Stimulated activated CD8-positive, alpha-beta memory T cell treated with anti-CD3 and anti-CD28 coated beads, Interleukin-7, amount 100 ng/mL, for 4 hours (primary cell): ENCODE measurements at places on chromosomes 4 and X.

- DNase-seq = no peak
These were observed 329.5 kb downstream of the KCTD8 start for GRCh38 chr4:44118971-44119680.

- DNase-seq = no peak
These were observed 85.7 kb downstream of the TSPAN5 start for GRCh38 chr4:98572697-98573096.

- DNase-seq = no peak
These were observed 40.8 kb downstream of the RHOXF2B start for GRCh38 chrX:120036704-120037103.

- DNase-seq = no peak
These were observed 35.5 kb downstream of the DLG3 start for GRCh38 chrX:70479922-70480659.

DNA sequence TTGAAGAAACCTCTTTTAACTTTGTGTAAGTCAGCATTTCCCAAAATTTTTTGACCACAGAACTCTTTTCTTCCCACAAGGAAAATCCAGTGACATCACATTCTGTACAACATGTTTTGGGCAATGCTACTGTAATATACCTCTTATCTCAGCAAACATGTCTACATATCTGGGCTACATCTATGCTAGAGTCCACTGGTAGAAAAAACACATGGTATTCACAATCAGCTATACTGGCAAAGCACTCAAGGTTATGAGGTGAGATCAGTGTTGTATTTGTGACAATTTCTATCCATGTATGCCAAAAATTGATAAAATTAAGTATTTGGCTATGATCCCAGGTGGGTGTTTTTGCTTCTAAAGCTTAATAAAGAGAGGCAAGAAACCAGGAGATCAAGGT, 98.0 kb downstream of the ATP11C start:
- DNase-seq = no peak

DNA sequence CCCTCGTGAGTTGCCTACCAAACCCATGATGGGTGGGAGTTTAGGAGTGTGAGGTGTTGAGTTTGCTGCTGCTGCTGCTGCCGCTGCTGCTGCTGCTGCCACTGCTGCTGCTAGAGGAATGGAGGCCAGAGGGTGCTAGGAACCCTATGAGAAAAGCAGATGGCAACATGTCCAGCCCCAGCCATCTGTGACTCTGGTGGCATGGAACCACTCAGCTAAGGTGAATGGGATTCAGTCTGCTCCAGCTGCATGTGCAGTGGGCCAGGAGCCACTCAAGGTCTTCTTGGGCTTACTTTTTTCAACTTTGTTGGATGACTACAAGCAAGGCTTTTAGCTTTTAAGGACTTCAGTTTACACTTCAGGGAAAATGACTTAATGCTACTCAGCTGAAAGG, 103.8 kb downstream of the RTL5 start:
- no peak for DNase-seq

DNA sequence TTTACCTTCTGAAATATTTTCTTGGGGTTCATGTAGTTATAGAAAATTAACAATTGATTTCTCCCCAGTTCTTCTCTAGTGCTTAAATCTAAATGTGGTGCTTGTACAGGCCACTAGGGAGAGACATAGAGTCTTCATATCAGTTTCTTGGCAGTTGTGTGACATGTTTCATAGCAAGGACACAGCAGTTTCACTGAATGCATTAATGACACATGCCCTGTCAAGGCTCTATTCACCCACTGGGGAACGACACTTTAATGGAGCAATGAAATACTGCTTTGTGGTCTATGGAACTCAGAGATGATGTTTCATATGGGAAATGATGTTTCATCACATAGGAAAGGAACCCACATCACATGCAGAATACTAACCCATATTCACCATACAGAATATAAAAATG, 2.8 kb downstream of the VEGFC start:
- no peak for DNase-seq

DNA sequence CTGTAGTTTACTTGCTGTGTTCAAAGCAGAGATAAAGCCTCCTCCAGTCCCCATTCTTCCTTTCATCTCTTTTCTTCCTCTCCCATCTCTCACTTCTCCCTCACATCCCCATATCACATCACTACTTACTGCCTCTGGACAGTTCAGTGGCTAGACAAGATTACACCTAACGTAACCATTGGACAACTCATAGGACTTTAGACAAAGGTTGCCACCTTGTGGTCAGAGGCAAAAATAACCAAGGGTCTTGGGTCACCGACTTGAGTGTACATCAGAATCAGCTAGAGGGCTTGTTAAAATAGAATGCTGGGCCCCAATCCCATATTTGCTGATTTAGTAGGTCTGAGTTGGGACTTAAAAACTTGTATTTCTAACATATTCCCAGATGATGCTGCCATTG, 109.3 kb upstream of the DGKK start:
- DNase-seq = peak; percentile 12

DNA sequence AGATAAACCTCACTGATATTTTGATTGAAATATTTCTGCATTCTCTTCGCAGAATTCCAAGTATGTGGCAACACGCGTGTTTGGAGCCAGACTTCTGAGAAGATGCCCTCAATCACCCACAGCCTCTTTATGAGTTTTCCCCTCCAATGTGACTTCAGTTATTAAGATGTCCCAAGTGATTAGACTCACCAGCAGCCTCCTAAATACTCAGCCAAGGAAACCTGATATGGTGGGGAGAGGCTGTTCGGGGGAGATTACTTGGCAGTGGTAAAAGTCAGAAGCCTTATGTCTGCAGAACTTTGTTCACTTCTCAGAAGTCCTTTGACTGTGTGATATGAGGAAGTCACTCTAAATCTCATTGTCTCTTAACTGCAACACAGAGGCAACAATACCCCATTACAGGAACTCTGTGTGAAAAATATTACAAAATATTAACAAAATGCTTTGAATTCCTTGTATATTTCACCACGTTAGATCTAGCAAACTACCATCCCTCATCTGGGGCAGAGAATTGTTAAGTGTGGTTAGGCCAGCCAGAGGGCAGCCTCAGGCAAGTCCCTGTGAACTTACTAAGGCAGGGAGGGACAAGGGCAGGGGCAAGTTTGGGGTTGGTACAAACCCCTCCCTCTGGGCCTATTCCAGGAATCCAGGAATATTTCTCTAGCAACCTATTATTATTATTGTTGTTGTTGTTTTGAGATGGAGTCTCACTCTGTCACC, 151.4 kb upstream of the USP9X start:
- DNase-seq = no peak

GRCh38 chrX:71285929-71286328, 2.5 kb downstream of the NONO start:
- DNase-seq = no peak

DNA sequence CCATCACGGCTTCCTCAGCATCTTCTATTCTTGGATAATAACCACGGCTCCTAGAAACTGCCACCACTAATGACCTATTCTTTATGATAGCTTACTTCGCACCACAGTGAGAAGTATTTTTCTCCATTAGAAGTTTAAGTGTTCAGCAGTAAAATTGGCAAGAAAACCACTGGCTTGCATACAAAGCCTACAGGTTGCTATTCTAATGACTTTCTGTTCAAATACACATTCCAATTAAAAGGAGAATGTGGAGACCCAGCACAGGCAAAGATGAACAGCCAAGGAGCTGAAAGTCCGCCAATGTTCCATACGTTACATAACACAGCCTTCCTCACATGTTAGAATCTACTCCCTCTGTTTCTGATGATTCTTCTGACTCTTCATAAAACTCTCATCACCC, 875.0 kb upstream of the PRKX start:
- DNase-seq = no peak

DNA sequence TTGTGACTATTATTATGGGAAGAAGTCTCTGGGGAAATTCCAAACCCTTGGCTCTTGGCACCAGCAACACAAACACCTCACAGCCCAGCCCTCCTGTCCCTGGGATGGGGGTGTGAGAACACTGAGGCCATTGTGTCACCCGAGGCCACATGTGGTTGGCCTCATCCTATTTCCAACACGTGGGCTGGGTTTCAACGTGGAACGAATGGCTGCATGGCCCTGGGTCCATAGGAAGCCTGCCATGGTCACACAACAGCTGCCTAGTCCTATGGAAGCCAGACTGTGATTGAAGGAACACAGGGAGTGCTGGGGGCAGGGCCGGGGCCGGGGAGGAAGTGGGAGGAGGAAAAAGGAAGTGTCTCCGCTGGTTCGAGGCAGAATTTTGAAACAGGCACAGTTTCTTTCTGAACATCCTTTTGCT, 10.0 kb downstream of the CLCN4 start:
- no peak for DNase-seq

DNA sequence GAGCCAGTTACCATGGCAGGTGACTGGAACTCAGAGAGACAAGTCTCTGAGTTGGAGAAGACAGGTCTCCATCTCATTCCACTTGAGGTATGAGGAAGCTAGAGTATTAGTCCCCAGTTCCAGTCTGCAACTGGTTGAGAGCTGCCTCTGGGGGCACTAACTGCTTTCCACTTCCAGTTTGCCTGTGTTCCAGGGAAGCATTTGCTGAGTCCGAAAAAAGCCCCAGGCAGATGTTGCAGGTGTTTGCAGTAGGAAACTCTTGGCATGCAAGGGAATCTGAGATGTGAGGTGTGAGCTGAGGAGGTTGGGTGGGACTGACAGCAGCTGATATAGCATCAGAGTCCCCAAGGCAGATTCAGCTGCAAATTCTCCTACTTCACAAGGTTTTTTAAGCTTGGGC, 272.2 kb upstream of the CASK start:
- DNase-seq = no peak

DNA sequence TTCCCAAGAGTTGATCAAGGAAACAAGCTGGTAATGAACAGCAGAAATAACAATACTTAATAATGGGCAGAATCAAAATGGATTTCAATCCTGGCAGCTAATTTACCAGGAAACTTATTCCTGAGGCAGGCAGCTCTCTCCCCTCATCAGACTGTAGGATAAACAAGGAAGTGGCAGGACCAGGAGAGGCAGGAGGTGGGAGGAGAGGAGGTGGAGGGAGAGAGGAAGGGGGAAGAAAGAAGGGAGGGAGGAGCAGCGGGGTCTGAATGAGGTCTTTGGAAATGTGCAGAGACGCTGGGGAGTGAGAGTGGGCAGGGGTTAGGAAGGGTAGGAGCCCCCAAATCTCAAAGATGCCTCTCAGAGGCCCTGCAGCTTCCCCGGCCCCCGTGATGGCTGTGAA, 231.5 kb downstream of the BCOR start:
- DNase-seq = no peak
